ENCODE measurements at places on chromosomes 7 and 10.

DNA sequence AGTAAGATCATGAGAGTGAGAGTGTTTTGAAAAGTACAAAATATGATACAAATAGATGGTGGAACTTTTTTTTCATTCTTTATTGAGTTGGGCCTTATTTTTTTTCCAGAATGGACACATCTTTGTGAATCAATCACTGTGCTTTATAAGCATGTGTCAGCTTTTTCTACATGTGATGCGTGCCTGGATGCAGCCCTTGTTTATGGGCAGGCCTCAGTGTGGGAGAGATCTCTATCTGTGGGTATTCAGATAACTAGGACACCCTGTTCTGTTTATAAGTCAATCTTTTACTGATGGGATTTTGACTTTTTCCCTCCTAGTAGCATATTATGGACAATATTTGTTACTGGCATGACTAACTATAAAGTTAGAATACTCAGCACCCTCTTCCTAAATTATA, 42.9 kb upstream of the IKZF1 start:
- no peak for DNase-seq

DNA sequence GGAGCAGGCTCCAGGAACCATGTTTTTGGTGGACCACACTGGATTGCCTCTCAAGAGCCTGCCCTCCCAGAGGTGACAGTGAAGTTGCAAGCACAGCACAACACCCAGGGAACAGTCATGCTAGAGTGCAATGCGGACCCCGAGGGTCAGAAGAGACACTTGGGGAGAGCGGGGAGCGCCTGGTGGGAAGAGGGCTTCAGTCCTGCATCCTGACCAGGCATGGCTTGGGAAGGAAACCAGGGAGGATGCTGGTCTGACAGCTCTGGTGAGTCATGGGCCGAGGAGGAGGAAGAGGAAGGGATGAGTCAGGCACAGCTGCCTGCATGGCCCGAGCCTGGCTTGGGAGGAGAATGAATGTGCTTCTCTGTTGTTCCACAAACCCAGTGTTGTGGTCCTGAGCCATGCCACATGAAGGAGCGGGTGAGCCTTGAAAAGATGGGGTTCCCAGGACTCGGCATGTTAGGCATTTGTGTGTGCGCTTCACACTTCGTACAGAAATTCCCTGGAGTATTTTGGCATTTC, 29.5 kb upstream of the ANKRD2 start:
- peak; percentile 97 for DNase-seq

DNA sequence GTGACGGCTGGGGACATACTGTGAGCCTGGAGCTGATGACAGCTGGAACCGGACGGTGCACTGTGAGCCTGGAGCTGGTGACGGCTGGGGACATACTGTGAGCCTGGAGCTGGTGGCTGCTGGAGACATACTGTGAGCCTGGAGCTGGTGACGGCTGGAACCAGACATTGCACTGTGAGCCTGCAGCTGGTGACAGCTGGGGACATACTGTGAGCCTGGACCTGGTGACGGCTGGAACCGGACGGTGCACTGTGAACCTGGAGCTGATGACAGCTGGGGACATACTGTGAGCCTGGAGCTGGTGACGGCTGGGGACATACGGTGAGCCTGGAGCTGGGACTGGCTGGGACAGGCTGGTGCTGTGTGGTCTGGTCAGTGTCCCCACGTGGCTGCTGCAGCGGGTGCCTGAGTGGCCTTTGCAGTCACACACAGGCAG, 47.9 kb downstream of the PTPRN2 start:
- no peak for DNase-seq

DNA sequence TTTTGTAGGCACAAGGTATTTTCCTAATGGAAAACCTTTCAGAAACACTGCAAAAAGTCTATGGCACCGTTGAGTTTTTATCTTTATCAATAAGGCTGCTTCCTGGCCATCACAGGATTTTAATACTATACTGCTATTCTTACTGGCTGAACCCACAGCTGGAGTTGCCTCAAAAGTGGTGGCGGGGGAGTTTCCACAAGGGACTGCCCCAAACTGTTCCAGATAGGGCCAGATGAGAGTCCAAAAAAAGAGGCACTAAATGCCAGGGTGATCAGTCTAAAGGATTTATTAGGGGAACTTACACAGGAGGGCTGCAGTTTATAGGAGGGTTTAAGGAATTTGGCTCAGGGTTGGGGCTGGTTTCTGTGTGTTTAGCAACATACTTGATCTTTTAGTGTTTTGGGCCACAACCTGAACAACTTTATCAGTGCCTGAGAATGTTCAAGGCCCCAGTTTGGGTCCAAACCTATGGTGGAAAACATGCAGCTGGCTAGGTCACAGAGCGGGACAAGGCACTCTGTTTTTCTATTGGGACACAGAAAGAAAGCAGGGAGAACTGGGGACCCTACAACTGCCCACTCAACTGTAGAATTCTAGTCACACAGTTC, 41.4 kb downstream of the STAM start:
- no peak for DNase-seq

DNA sequence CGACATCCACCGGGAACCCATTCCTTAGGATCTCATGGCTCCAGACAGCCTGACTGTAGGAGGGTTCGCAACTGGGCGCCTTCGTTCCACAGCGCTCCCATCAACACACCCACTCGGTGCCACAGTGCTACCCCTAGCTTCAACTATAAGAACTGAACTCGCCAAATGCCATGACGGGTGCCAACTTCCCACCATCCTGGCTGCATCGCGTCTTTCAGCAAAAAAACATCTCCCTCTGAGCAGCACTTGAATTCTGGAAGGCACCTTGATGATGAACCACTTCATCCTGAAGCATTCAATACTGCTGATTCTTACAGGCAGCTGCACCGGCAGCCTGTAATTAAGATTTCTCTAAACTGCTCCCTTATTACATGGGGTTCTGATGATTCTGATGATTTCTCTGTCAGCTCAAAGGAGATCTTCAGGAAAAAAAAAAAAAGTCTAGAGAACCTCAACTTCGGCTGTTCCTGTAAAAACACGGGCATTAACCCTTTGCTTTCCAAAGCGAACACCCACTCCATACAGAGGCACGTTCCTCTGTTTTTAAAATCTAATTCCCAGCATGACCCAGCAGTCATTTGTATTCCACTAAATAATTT, 1.3 kb downstream of the CYTH3 start:
- peak; percentile 71 for DNase-seq

GRCh38 chr10:48444266-48444665, 137.8 kb downstream of the MAPK8 start:
- no peak for DNase-seq

DNA sequence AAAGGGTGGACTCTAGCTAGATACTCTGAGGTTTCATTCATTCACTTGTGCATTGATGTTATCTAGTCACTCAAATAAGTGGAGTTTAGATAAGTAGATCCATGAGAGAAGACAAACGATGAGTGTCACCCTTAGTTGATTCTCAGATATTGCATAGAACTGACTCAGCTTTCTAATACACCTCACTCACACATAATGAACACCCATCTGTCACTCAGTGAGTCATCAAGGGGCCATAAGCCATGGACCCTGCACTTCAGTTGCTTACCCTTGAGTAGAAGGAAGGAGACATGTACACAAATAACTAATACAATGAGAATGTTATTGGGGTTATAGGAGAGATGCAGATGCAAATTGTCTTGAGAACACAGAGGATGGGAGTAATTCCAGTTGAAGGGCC, 163.8 kb downstream of the SORCS3 start:
- no peak for DNase-seq

GRCh38 chr7:17042211-17042610, 160.4 kb upstream of the AGR3 start:
- DNase-seq: no peak

DNA sequence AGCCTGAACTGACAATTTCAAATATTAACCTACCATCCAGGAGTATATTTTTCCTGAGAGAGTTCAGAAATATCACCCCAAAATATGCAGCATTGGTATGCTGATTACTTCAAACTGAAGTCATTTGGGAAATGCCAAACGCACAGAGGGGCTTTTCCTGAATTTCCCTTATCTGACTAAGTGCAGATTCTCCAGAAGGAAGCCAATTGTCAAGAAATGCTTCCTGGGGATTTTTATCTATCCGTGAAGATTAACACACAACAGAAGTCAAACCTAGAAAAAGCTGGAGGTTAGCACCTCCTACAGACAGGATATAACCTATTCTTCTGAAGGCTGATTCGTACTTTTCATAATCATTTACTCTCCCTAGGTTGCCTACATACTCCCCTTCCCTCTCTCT, 91.0 kb downstream of the AKR1D1 start:
- no peak for DNase-seq

DNA sequence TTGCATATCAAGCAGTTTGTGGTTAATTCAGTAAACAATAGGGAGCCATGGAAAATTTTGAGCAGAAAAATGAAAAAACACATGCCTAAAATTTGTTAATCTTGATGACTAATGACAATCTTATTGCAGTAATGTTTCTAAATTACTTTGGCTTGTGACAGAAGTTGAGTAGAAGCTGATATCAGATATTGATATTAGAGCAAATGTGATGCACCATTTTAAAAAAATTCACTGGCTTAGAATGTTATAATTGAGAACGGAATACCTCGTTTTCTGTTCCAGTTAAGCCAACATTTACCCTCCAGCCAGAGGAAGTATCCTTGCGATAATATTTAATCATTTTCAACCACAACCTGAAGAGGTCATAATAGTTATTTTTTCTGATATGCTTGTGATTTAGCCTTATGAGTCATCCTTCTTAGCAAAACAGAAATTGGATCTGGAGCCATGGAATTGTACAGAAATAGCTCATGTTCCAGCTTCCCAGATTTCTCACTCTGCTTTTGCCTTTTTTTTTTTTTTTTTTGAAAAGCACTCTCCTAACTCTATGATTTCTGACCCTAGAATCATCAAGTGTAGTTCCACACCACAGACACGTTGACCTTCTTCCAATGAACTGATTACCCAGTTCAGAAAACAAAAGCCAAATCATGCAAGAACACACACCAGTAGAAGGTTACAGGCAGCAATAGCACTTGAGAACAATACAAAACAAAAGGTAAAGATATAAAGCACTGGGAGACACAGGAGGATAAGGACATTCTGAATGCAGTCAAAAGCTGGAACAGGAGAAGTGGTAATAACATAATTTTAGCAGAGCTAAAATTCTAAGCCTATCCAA, 96.8 kb upstream of the PHYHIPL start:
- peak; percentile 67 for DNase-seq

GRCh38 chr7:92178928-92179924, at the start of gene LRRD1:
TSS of gene LRRD1 (minus strand) at chr7:92179142. CDS start at chr7:92165202, 13,940 bp downstream.
- DNase-seq: peak; percentile 88

DNA sequence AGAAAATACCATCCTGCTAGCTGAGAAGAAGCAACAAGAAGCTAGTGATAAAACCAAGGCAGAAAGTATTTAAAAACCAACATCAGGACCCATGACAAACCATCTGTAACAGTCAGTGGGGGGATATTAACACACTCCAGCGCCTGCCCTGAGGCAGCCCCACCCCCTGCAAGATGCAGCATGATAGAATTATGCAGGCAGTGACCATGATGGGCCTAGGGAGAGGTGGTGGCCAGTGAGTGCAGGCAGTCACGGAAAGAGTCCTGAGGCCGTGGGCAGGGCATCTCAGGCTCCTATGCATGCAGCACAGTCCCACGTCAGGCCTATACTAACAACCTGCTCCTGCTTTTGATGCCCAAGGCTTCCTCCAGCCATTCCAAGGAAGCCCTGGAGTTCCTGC, 686.9 kb downstream of the GRID1 start:
- DNase-seq: no peak

DNA sequence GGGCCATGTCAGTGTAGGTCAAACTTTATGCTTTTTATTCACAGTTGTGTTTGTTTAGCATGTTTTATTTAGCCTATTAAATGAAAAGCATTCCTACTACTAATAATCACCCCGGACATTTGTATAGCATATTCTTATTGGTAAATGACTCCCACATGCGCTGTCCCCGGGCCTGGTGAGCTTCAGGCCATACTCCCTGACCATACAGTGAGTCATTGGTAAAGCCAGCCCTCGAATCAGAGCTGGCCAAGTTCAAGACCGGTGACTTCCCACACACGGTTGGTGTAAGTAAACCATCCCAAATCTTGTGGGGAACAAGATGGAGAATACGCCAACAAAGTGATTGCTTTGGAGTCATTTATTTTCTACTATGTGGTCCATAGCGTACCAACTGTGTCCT, 238.7 kb upstream of the TCF7L2 start:
- DNase-seq: no peak

DNA sequence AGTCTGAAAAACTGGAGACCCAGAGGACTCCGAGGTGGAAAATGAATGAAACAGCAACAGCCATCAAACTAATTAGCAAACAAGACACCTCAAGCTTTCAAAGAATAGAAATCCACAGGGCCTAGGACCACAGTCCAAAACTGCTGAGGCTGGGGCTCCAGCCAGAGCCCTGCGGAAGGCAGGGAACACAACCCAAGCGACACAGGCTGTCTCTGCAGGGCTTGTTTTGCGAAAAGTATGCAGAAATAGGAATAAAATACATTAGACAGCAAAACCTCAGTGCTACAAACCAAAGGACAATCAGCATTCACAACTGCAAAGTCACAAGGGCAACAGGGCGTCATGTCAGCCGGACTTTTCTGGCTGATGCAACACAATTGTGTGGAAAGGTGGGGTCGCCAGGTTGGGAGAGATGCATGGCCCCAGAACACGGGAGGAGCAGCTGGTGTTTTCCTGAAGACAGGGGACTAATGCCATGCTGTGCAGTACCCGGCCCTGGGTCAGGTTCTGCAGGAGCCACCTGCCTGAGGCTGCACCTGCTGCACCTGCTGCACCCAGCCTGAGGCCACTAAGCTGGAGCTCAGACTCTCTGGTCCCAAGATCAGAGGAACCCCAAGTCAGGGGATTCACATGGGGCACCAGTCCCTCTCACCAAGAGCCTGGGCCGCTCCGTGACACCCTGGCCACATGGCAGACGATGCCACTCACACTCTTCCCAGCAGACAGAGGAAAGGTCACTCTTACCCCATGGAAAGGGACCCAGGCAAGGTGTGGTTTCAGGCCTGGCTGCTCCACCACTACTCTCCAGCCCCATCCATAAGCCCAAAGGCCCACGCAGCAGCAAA, 74.2 kb downstream of the MAD1L1 start:
- no peak for DNase-seq

- no peak for DNase-seq
These were observed 945 bp downstream of the ADD3 start for GRCh38 chr10:110008518-110009339.

DNA sequence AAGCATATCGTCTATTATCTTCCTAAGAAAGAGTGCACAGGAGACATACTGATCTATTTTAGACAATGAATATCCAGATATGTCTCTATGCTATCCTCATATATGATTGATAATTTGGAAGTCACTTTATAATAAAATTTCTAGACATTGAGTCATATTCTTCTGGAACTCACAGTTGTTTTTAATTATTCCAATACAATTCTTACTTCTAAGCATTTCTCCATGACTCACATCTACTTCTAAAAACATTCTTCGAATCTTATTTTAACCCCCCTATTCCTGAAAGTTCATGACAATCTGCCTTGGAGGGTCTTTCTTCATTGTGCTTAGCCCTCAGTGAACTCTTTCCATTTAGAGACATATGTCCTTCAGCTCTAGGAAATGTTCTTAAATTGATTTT, 368.1 kb downstream of the MDFIC start:
- peak; percentile 19 for DNase-seq

- DNase-seq: no peak
These were observed 22.6 kb downstream of the POLL start for GRCh38 chr10:101565370-101565900.

Measured in AG08395 (cell line).